ENCODE measurements at places on chromosomes 7 and 10.

- H3K27me3 ChIP-seq: no peaks in the 10 kb centered on the region
- no peak for DNase-seq
- H3K4me1 ChIP-seq: no peaks in the 10 kb centered on the region
- no peak overlapping the region for H3K4me3 ChIP-seq
- H3K36me3 ChIP-seq: no peaks in the 10 kb centered on the region
These were observed 790.3 kb downstream of the GRM8 start for GRCh38 chr7:126462405-126462804.

DNA sequence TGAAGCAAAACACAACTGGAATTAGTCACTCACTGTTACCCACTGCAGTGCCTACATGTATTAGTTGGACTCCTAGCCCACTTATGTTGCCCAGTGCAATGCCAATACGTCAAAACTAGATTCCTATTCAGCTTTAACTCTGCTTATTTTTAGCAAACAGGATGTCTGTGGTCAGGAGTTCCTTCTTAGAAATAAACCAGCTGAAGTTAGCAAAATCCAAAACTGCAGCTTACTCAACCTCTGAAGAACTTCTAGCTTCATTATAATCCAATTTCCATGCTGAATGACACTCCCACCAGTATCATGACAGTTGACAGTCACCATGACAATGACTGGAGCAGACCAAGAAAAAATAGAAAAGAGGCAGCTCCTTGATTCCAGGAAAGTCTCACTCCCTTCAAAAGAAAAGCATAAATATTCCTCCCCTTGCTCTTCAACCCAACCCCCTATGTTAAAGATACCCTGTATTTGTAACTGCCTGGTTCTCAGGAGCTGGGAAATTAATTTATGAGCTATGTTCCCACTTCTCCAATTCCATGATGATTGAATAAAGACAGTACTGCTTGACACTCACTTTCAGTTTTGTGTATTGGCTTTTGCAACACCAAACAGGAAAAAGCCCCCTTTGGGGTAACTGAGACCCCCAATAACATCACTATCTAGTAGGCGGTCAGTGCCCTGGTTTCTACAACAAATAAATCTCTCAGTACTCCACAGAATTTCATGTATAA, 327.4 kb downstream of the SORCS1 start:
- H3K4me3 ChIP-seq: no peak overlapping the region
- H3K36me3 ChIP-seq: no peaks in the 10 kb centered on the region
- no peak for DNase-seq
- no peaks in the 10 kb centered on the region for H3K4me1 ChIP-seq

DNA sequence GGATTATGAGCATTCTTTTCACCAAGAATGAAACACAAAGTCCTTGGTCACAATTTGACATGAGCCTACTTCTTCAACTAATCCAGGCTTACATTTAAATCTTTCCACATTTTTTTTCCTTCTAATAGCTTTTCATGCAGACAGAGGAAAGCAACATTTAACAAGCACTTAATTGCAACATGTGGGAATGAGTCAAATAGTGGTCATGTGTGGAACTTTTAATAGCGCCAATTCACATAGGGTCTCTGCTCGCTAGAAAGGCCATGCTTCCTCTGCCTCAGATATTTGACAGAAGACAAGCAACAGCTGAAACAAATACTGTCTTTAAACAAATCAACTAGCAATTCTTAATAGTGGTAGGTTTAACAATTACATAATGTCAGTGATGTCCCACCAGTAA, 285.9 kb upstream of the ETV1 start:
- no peaks in the 10 kb centered on the region for H3K27me3 ChIP-seq
- H3K4me1 ChIP-seq: no peaks in the 10 kb centered on the region
- H3K27ac ChIP-seq: no peak overlapping the region
- DNase-seq: no peak

DNA sequence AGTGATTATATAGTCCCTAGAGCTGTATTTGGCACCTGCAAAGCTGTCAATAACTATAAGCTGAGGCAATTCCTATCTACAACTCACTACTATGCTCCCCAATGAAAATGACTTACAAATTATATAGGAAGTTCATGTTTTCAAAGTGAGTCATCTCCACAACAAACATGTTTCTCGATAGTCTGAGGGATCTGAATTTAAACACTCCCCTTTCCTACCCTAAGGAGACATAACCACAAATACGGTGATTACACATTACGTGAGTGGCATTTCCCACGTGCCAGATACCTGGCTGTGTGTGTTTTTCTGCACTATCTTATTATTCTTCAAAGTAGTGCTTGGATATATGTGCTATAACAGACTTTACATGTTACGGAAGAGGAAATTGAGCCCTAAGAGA, 122.5 kb upstream of the C1QL3 start:
- H3K27ac ChIP-seq: no peak overlapping the region
- DNase-seq: no peak
- no peaks in the 10 kb centered on the region for H3K27me3 ChIP-seq

GRCh38 chr7:80785961-80786536, 132.8 kb downstream of the SEMA3C start:
- H3K27me3 ChIP-seq: no peaks in the 10 kb centered on the region
- H3K27ac ChIP-seq: no peak overlapping the region
- H3K4me3 ChIP-seq: no peak overlapping the region
- no peak for DNase-seq

Data from Peyer's patch (tissue), 4 donors.